ENCODE measurements at places on chromosomes 7 and 10.

DNA sequence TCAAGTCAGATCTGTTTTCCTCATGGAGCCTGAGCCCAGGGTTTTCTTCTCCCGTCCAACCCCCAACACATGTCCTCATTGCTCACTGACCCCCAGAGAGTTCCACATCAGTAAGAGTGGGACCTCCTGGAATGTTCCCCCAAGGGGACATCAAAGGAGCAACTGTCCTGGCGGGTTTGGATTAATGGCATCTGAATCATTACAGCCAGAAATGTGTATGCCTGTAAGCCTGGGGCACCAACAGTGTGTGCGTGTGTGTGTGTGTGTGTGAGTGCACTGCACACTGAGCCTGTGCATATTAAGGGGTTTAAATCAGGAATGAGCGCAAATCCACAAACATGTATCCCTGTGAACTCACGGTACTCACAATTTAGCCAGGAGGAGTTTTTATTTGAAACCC lies 222.3 kb downstream of the PLXNA4 start:
- DNase-seq, result no peak

GRCh38 chr10:63115732-63116383 lies 17.3 kb upstream of the NRBF2 start:
- no peak for DNase-seq

GRCh38 chr7:88312061-88312663 lies 5.5 kb upstream of the STEAP4 start:
- no peak for DNase-seq

DNA sequence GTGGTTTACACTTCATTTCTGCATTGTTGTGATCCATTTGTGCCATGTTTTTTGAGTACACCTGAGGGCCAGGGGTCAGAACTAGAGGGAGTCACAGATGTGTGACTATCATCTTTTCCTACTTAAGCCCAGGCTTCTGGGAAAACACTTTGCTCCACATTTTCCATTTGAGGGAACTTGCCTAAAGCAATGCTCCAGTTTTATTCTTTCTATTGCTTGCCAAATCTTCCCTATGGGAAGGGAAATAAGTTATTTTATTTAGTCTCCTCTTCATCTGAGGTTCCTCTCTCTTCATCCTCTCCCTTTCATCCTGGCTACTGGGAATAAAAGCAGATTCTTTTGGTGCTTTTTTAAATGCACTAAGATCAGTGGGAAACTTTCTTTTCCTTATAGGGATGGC lies 179.9 kb upstream of the PRSS58 start:
- DNase-seq, result no peak

- no peak for DNase-seq
These were observed 3.3 kb downstream of the PLXDC2 start for GRCh38 chr10:19819419-19820033.

GRCh38 chr7:123712619-123713018 lies 36.2 kb downstream of the WASL start:
- DNase-seq, result no peak

GRCh38 chr10:62045765-62046521 lies 144.4 kb downstream of the ARID5B start:
- no peak for DNase-seq

DNA sequence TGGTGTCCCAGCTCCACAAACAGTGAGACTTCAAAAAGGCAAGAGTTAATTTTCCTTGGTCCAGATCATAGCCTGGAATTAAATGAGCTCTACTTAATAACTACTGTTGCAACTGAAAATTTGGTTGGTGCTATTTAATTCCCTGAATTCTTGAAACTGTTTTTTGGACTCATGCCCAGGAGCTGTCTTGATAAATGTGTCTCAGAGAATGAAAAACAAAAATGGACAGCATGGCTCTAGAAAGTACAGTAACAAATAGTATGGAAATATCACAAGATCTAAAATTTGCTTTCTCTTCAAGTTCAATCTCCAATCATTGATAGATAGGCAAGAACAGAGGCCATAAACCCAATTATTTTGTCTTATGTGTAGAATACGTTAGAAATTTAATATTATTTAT lies 42.5 kb downstream of the CCDC71L start:
- no peak for DNase-seq

- no peak for DNase-seq
These were observed 181.4 kb downstream of the IPMK start for GRCh38 chr10:58086144-58086762.

DNA sequence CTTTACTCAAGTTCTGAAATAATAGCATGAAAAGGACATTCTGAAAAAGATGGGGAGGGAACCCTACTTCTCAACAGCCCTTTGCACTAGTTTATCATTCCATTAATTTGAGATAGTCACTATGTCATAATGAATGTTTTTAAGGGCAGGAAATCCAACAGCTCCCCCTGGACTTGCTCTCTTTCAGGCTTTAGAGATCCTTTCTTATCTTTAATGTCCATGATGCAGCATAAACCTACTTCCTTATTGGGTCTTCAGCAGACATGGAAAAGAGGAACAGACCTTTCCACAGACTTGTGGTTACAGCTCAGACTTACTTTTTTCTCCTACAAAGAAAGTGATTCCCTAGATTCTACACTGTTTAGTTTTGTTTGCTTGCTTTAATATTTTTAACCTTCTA lies 87.3 kb downstream of the IDE start:
- DNase-seq, result no peak

- no peak for DNase-seq
These were observed 72.1 kb downstream of the GCC1 start for GRCh38 chr7:127513311-127513710.

- no peak for DNase-seq
These were observed 52.0 kb downstream of the REEP3 start for GRCh38 chr10:63573068-63573697.

DNA sequence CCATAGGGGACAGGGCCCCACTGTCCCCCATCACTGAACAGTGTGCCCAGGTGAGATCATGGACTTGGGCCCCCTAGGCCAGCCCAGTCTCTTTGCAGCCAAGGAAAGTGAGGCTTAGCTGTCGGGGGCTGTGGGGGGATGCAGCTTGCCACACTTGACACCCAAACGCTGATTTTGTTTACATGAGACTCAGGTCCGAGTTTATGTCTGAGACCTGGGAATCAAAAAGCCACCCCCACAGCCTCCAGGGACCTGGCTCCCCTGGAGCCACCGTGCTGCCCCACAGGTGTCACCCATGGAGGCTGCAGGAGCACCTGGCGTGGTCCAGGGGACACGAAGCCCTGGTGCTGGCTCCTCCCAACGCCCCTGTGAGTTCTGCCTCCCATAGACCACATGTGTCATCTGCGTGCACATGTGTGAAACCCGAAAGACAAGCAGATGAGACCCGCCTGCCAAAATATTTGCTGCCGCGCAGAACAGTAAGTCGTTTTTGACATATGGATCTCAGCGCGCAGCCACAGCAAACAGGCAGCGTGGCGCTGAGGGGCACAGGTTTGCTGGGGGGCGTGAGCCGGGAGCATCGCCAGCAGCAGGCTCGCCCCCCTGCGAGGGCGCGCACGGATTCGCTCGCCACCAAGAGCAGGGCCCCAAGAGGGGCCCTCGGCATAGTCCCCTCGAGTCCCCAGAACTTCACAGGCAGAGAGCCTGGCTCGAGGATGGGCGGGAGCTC lies 112.3 kb downstream of the LHPP start:
- peak; percentile 32 for DNase-seq

DNA sequence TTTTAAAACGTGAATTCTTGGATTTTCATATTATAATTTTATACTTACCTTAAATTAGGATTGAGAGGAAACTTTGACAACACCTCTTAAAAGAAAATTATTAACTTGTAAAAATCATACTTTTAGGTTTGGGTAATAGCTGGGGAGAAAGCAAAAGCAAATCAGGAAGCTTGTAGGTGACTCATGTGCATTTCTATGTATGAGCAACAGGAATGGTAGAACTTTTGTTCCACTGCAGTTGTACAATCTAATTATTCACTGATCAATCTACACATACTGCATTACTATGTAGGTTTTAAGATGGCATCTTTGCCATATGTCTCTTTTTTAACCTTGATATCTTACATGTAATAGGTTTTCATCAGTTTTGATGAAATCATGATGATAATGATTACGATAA lies 223.2 kb downstream of the PRKG1 start:
- no peak for DNase-seq

DNA sequence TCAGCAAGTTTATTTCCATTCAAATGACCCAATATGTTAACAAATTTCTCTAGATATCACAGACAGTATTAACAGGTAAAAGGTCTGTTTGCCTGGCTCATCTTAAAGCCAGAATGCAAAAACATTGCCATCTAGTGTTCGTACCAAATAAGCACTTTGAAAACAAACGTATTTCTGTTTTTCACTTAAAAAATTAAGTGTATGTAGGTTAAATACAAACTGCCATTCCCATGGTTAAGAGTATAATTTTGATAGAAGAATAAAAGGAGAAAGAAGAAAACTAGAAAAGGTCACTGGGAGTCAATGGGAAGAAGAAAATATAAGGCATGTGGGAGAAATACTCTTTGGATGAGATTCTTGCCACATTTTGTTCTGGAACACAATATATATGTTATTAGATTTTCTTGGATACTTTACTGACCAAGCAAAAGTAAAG lies 51.0 kb downstream of the ORC5 start:
- DNase-seq, result peak; percentile 50

- DNase-seq, result no peak
These were observed 51.3 kb downstream of the TWIST1 start for GRCh38 chr7:19066170-19066569.

DNA sequence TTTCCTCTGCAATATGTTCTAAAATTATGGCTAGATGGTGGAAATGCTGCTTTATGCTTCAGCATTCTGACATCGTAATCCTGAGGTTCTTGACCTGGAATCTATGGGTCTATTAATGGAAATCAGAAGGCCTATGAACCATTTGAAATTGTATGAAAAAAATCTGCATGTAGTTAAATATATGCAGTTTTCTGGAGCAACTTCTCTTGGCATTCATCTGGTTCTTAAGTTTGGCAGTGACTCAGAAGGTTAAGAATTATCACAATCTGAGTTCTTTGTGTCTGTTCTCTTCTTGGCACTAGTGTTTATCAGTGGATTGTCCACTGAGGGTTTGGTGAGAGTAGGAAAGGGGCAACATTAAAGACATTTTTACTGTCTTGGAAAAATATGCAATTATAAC lies 71.1 kb upstream of the FZD1 start:
- no peak for DNase-seq

DNA sequence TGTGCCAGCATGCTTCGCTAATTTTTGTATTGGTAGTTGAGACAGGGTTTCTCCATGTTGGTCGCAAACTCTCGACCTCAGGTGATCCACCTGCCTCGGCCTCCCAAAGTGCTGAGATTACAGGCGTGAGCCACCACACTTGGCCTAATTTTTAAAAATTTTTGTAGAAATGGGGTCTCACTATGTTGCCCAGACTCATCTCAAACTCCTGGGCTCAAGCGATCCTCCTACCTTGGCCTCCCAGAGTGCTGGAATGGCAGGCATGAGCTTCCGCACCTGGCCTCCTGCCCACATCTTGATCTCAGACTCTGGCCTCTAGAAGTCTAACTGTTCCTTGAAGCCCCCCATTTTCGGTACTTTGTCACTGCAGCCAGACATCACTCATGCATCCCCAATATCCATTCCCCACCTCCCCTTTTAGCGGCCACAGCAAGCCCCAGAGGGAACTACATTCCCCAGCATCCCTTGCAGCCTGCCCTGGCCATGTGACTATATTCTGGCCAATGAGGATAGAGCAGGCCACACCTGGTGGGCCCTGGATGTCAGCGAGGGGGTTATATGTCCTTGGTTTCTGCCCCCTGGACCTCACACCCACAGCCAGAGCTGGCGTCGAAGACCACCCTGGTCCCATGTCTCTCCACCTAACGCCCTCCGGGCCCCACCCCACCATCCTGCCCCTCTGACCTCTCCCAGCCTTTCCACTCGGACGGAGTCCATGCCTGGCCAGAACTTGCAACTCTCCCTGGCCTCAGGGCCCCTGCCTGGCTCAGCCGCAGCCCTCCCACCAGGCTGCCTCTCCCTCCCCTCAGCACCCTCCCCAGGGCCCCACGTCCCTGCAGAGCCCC lies 33.8 kb downstream of the MICALL2 start:
- DNase-seq, result no peak

- no peak for DNase-seq
These were observed 6.9 kb upstream of the SH2D4B start for GRCh38 chr10:80530816-80531215.

GRCh38 chr7:131604841-131605279 lies 48.4 kb upstream of the PODXL start:
- DNase-seq, result no peak

GRCh38 chr7:52831321-52831720 lies 204.1 kb upstream of the POM121L12 start:
- no peak for DNase-seq

DNA sequence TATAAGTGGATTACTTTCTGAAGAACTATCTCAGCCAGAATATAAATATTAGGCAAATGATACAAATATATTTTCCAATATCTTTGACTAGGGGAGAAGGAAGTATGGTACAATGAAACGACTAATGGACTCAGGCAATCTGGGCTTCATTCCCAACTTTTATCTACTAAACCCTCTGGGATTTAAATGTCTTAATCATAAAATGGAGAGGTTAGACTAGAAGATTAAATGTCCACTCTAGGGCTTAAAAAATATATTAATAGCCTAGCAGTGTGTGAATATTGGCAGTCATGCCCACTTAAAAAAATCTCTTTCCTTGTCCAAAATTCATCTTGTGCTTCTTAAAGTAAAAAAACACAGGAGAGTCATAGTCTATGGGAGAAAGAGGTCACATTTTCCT lies 98.3 kb downstream of the CTTNBP2 start:
- DNase-seq, result no peak

- DNase-seq, result no peak
These were observed 31.2 kb downstream of the WDR86 start for GRCh38 chr7:151378496-151379192.

- no peak for DNase-seq
These were observed 13.5 kb downstream of the OR9A2 start for GRCh38 chr7:143013473-143013872.

DNA sequence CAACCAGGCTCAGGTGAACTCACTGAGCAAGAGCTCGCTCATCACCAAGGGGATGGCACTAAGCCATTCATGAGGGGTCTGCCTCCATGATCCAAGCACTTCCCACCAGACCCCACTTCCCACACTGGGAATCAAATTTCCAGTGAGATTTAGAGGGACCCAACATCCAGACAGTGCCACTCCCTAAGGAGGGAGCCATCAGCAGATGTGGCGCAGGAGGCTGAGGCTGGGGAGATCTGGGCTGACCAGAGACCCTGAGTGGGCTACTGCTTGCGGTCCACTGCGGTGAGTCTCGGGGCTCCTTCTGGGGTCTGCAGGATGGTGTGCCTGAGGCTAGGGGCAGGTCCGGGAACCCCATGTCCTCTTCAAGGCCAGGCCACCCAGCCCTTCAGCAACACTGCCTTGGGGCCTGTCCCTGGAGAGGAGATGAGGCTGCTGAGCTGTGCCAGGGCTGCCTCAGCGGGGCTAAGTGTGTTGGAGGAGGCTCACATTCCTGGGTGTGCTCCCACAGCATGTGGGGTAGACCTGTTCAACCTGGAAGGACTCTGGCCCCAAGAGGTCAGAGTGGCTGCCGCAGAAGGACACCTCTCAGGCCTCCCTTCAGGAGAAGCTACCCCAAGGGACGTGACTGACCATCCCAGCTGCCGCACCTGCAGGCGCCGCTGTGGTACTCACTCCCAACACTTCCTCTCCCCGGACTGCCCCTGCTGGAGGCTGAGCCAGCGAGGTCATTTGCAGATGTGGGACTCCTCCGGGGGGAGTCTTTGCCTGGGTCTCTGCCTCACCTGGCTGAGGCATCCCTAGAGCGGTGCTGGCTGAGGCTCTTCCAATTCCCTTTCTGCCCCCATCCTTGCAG lies 22.3 kb upstream of the PCBD1 start:
- DNase-seq, result no peak
